ENCODE measurements at places on chromosomes 16 and 17. TPM values are rescaled to one million over a fixed set of nuclear protein-coding genes. Genes with fewer than 3 reads are reported as not detected.

DNA sequence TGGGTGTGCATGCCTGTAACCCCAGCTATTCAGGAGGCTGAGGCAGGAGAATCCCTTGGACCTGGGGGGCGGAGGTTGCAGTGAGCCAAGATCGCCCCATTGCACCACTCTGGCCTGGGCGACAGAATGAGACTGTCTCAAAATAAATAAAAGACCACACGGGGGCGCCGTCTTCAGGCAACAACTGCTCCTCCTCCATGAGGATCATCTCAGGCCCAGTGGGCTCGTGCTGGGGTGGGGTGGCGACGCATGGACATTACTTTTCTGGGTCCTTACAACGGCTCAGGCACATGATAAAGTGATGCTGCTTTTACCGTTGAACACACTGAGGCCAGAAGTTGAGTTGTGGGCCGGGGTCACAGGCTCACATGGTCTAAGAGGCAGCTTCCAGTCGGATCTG is 56.2 kb downstream of the PRMT7 start:
- no peaks in the 10 kb centered on the region for H3K36me3 ChIP-seq
- no peaks in the 10 kb centered on the region for H3K4me1 ChIP-seq
- DNase-seq = no peak
- no peak overlapping the region for H3K4me3 ChIP-seq
- H3K27me3 ChIP-seq = no peaks in the 10 kb centered on the region
- H3K27ac ChIP-seq = no peak overlapping the region

GRCh38 chr16:47460711-47461597 is at the start of the genes ITFG1 and PHKB:
TSS of gene ITFG1 (minus strand) at chr16:47461063. CDS start at chr16:47461045, 18 bp downstream.
TSS of gene PHKB (plus strand) at chr16:47461331. CDS start at chr16:47461351, 20 bp downstream.
- peak within 1 kb of the TSS; percentile 81 for H3K4me3 ChIP-seq
- peak; percentile 86 for DNase-seq
- no peaks in the 10 kb centered on the region for H3K27me3 ChIP-seq
- H3K27ac ChIP-seq = peak within 1 kb of the TSS; percentile 99

DNA sequence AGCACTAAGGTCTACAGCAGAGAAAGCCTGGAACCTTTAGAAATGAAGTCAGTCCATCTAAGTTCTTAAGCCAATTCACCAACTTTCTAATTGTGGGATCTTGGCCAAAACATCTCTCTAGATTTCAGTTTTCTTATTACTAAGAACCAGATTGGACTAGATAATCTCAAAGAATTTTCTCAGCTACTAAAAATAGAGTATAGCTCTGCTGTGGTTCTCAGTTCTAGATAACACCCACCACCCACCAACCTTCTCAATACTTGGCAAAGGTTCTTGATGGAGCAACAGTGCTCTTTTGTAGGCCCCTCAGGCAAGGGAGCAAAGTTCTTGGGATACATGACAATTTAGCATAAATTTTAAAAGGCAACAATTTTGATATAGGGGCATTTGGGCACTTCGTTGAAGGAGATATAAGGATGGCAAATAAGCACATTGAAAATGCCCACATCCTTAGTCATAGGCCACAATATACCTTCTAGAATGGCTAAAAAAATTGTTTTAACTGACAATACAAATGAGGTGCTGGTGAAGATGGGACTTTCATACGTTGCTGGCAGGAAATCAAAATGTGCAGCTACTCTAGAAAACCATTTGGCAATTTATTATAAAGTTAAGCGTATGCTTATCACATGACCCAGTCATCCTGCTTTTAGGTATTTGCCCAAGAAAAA is 74.4 kb upstream of the TMEM132E start:
- H3K4me3 ChIP-seq = no peak overlapping the region
- peaks cover 4% of the 10 kb centered on the region for H3K4me1 ChIP-seq
- no peaks in the 10 kb centered on the region for H3K27me3 ChIP-seq
- H3K27ac ChIP-seq = no peak overlapping the region

DNA sequence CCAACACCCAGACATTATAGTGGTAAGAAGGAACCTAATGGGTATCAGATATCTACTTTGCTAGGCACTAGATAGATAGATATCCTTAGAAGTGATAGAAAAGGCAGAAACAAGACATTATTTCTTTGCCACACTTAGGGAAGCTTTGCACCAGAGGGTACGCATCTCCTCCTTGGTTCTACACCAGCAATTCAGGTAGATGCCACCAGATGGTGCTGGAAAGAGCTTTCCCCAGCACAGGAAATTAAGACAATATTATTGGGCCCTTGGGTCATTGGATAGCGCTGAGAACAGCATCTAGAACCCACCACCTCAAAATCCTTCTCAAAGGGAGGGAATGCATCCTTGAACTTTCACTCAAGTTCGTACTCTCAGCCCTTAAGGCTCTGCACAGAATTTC is 173.8 kb upstream of the CCL2 start:
- no peaks in the 10 kb centered on the region for H3K4me1 ChIP-seq
- no peaks in the 10 kb centered on the region for H3K27me3 ChIP-seq
- H3K36me3 ChIP-seq = no peaks in the 10 kb centered on the region
- DNase-seq = no peak
- no peak overlapping the region for H3K27ac ChIP-seq

CMTM1 gene
- 6.5 TPM for total RNA-seq

AOC2 gene
- 1.9 TPM for total RNA-seq

SLC47A1 gene
- total RNA-seq = 10.6 TPM
